ENCODE measurements at places on chromosomes 5 and 9.

DNA sequence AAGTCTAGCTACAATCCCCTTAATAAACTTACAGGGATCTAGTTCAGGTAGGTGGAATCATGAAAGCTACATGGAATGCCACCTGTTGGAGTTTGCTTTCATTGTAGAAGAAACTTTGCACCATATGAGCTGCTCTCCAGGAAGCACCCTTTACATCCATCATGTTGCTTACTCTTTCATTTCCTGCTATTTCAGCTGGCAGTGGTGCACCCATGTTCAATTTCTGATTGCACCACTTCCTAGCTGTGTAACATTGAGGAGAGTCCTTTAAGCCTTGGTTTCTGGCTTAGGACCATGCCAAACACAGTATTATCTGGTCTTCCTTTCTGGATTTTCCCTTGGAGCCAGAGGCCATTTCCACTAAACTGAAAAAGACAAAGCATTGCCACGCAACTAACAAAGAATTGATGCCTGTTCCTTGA lies 123.3 kb upstream of the SLC12A2 start:
- no peak for DNase-seq

DNA sequence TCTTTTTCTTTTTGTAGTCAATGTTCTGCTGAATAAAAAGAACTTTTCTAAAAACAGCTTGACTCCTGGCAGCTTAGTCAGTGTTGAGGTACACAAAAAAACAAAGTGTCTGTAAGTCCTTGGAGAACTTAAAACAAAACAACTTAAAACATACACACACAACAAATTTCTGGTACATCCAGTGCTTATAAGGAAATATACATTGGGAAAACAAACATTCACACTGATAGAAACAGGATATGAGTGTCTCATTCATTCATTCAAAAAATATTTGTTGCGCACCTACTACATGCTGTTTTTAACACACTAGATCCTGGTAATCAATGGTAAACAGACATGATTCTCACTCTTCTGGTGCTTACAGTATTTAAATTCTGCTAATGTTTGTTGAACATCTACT lies 27.4 kb upstream of the MEGF9 start:
- DNase-seq: no peak

GRCh38 chr9:89079391-89079790 lies 88.1 kb downstream of the S1PR3 start:
- DNase-seq: no peak

- no peak for DNase-seq
These were observed 45.8 kb upstream of the FTMT start for GRCh38 chr5:121805911-121806310.

DNA sequence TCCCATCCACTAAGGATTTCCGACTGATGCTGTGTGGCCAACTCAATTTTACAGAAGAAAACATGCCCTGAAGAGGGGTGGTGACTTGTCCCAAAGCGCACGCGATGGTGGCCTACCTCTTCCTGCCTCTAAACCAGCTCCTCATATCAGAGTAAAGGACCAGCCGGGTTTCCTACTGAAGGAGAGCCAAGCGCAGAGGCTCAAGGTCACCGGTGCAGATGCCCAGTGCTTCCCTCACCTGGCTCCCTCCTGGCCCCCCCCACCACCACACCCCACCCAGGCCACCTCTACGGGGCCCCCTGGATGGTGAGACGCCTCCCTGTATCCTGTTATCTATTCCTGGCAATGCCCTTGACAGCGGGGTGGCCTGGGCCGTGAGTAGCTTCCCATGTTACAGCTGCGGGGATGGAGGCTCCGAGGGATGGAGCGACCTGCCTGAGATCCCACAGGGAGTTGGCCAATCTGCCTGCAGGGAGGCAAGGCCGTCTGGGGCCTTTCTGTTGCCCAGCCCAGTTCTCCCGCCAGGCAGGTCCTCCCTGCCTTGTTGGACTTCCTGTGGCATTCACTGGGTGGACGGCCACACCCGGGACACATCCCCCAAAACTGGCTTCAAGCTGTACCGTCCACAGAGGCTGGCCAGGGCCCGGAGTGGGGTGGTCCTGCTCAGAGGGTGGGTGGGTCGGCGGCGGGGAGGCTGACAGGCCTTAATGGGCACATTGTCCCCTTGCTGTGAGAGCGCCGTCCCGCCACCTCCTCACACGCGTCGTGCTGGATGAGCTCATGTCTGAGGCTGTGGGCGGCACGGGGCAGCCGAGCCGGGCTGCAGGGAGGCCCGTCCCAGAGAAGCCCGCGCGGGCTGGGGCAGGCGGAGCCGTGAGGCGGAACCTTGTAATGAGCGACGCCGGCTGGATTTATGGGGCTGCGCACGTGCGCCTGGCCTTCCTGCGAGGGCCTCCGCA lies 72.5 kb downstream of the MACROH2A1 start:
- DNase-seq: no peak

DNA sequence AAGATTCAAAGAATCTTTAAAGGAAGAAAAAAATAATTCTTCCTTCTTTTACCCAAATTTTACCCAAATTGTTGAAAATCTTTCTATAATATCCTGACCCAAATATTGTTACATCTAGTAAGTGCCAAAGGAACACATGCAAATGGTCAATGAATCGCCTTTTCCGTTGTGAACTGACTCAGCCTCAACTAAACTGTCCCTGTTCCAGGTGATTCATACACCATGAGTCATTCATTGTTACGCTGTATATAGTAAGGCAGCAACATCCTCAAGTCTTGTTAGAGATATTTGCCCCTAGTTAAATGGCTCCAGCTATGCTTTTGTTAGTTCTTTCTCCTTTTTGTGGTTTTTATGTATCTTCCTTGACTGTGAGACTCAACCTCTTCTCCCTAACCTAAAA lies 9.7 kb downstream of the PTGER4 start:
- DNase-seq: no peak

DNA sequence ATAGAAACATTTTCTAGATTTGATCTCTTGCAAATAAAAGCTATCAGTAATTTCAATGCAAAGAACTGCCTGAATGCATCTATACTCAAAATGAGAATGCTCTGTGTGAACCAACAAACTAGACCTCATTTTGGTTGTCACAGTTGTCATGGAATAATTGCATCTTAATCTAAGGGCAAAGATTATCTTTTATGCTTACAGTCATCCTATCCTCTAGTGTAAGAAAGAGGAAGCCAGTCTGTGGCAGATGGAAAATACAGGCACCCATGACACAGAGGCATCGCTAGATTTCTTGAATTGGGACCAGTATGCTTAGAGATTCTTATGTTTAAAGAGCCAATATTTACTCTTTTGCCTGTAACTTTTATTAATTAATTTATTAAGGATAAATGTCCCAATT lies 95.0 kb downstream of the MACIR start:
- DNase-seq: no peak

DNA sequence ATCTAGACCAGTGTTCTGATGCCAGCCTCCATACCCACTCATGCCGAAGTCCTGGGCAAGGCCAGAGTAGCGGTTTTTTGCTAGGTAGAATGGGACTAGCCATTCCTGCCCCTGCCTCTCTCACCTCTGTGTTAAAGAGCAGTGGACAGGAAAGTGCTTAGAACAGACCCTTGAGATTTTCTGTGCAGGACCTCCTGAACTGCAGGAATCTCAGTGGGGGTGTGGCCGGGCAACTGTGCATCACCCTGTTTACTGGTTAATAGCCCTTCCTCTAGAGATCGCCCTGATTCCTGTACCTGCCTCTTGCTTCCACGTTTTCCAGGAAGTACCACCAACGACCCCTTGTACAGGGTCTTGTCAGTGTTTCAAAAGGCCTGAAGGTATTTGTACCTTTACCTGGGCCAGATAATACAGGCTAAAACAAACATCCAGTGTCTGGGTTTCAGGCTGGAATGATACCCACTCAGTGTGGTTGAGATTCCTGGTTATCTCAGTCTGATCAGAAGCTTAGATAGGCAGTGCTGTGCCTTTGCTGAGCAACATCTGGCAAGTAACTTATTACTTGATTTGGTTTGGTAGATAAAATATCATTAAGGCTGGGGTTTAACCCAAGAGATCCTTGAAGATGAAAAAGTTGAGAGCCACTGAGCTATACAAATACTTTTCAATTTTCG lies 65.9 kb downstream of the RGS3 start:
- DNase-seq: no peak

GRCh38 chr5:108661590-108662219 lies 86.0 kb upstream of the FER start:
- no peak for DNase-seq

Measured in H1 (cell line).